ENCODE measurements at places on chromosomes 11 and 22.
A peak's percentile ranks its signal among the peaks of the same experiment; 100 is the strongest.

GRCh38 chr22:19527861-19528417 lies 3.7 kb upstream of the CLDN5 start:
- DNase-seq: no peak

GRCh38 chr11:67664696-67665540 lies 9.5 kb downstream of the ALDH3B2 start:
- DNase-seq: no peak

GRCh38 chr11:128929991-128930390 lies 12.7 kb downstream of the TP53AIP1 start:
- DNase-seq: no peak

GRCh38 chr11:8917157-8917825 lies 6.3 kb downstream of the AKIP1 start:
- no peak for DNase-seq

DNA sequence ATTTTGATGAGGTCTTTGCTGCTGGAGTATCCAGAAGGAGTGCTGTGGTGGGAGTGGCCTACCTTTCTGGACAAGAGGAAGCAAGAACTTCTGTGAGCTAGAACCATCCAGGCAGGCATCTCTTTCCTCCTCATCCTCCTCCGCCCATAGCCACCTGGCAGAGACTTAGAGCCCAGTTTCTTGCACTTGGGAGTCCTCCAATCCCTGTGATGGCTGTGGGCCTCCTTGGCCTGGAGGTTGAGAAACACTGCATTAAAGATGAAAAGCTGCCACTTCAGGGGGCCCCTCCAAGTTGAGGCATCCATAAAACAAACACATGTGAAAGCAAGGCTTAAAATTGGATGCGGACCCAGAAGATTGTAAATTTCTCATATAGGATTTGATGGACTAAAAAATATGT lies 110.3 kb downstream of the ZBTB16 start:
- DNase-seq: no peak

DNA sequence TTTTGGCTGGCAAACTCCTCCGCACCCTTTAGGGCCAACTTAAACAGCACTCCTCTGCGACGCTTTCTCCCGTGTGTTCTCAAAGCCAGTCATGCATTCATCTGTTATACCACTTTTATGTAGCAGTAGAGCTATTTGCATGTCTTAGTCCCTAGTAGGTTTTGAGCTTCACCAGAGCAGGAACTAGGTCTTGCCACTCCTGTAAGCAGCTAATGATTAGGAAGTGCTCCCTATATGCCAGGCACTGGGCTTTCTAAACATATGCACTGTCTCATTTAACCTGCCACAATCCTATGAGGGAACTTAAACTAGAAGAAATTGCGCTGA lies 180.8 kb downstream of the DBX1 start:
- no peak for DNase-seq

GRCh38 chr11:117411736-117412135 lies 84.1 kb downstream of the CEP164 start:
- DNase-seq: no peak

GRCh38 chr11:104781719-104782376 lies 116.4 kb downstream of the CASP12 start:
- DNase-seq: no peak

GRCh38 chr11:44571871-44572270 lies 6.4 kb downstream of the CD82 start:
- DNase-seq: no peak

- DNase-seq: peak; percentile 18
These were observed 7.6 kb upstream of the KCTD14 start for GRCh38 chr11:78030429-78031325.

DNA sequence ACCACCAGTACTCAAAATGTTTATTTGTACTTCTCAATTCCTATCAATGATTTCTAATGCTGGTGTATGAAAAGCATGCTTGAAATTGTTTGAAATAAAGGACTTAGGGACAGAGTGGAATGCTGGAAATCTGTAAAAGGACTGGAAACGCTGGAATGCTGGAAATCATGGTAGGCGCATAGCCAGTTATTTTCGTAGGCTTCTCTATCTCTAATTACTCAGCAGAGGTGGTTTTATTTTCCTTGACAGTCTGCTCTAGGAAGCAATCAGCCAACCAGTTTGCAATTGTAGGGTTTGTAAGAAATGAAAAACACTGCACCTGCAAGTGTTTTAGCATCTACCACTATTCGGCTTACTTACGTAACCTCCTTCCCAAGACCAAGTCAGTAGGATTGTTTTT lies 788 bp downstream of the LIN7C start:
- DNase-seq: no peak

GRCh38 chr22:23922921-23923320 lies 28.7 kb downstream of the MIF start:
- no peak for DNase-seq

- no peak for DNase-seq
These were observed 27.1 kb downstream of the NECTIN1 start for GRCh38 chr11:119701591-119702549.

- DNase-seq: no peak
These were observed 207.6 kb downstream of the MIAT start for GRCh38 chr22:26865021-26865420.

DNA sequence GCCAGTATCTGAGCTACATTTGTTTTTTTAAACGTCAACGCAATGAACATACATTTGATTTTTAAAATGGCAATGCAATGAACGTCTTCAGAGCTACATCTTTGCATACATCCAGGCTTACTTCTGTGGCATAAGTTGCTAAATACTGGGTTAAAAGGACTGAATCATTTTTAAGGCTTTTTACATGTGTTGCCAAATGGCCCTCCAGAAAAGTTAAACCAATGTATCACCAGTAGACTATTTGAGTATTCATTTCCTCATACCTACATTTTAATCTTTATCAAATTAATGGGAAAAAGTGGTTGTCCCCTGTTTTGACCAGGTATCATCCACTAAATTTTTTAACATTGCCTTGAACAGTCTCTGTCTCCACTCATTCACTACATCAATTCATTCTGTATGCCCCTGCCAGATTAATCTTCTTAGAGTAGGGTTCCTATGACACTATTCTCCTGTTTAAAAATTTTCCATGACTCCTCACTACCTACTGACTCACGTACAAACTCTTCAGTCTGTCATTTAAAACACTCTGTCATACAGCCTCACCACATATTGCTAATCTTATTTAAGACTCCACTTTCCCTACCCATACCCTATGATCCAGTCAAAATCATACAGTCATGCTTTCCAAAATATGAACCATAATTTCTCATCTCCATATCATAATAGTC lies 12.4 kb upstream of the PRRG4 start:
- DNase-seq: no peak

- DNase-seq: no peak
These were observed 26.1 kb upstream of the SMIM38 start for GRCh38 chr11:69129647-69130046.

GRCh38 chr11:37072538-37073055 lies 474.6 kb upstream of the RAG2 start:
- no peak for DNase-seq

- no peak for DNase-seq
These were observed 1046.6 kb downstream of the FAM181B start for GRCh38 chr11:81687057-81687456.

GRCh38 chr22:46913351-46913750 lies 150.9 kb downstream of the TBC1D22A start:
- no peak for DNase-seq

- no peak for DNase-seq
These were observed 9.6 kb upstream of the SYT8 start for GRCh38 chr11:1825039-1825740.

Measured in LNCaP clone FGC (cell line).